ENCODE measurements at places on chromosomes 3 and 15.
A peak's percentile ranks its signal among the peaks of the same experiment; 100 is the strongest.

GRCh38 chr15:65085207-65085753 is 8.7 kb downstream of the KBTBD13 start:
- DNase-seq: no peak

DNA sequence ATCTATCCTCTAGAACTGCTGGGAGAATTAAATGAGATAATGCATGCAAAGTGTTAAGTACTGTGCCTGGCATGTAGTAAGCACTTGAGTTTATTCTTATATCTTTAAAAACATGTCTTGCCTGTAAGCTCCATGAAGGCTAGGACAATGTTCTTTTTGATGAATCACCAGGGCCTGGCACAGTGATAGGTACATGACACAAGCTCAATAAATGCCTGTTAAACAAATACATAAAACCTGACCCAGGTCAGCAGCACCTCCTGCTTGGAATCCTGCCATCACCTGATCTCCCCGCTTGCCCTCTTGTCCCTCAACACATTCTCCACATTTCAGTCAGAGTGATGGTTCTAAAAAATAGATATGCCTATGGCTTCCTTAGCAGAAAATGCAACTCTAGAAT is 186.8 kb downstream of the CHST2 start:
- no peak for DNase-seq

DNA sequence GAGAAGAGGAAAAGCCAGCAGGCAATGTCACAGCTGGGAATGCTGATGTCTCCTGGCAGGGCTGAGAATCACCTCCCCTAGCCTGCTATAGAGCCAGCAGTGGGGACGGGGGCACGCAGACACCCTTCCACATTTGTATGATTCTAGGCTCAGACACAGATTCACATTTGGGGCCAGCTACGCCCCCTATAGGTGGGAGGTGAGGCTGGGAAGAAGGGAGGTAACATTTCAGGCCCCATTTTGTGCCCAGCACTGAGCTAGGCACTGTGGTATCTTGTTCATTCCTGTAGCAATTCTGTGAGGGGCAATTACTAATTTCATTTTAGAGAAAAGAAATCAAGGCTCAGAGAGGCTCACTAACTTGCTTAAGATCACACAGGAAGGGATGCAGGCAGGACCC is 15.9 kb upstream of the ACAD9 start:
- no peak for DNase-seq

GRCh38 chr15:66080717-66081398 is 172.7 kb downstream of the MEGF11 start:
- peak; percentile 39 for DNase-seq

GRCh38 chr3:114929971-114930732 is 216.9 kb downstream of the ZBTB20 start:
- no peak for DNase-seq

DNA sequence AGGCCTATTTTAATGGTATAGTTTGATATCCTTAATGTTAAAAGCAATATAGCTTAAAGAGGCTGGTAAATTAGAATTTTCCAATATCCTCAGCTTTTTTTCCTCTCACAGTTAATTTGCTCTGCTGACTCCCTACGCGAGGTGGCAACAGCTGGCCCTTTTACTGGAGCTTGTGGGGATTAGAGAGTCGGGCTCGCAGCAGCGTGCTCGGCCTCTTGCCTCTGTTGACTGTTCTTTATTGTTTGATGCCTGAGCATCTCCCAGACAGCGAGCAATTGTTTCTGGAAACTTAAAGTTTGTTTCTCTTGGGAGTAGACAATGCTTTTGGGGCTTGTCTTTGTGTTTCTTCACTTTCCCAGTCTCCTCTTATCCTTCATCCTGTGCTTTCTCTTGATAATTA is 80.8 kb downstream of the OPA1 start:
- peak; percentile 4 for DNase-seq

GRCh38 chr3:113304102-113304501 is 92.7 kb downstream of the BOC start:
- DNase-seq: no peak

DNA sequence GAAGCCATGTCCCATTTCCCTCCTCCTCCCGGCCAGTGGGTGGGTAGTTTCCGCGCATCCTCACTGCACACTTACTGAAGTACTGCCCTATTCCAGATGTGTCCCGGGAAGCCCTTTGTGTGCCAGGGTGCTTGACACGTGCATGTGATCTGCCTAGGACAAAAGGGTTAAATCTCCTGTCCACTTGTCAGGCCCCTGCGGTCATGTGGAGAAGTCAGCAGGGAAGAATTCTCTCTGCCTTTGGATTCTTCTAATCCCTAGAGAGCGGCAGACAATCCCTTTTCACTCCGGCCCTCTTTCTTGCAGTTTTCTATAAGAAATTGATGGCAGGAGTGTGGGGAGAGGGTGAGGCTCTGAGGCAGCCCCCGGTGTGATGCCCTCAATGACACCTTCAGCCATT is 19.8 kb downstream of the ST8SIA2 start:
- no peak for DNase-seq

DNA sequence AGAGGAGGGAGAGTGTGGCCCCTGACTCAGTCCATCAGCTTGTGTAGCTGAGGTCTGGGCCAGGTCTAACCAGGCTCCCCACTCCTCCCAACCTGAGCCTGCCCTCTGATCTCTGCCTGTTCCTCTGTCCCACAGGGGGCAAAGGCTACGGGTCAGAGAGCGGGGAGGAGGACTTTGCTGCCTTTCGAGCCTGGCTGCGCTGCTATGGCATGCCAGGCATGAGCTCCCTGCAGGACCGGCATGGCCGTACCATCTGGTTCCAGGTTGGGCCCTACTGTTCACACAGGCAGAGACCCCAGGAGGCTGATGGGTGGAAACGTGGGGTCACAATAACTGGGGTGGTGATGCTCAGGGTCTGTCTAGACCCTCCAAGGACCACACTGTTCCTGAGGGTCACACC is 6.8 kb downstream of the NEIL1 start:
- no peak for DNase-seq

- DNase-seq: no peak
Observed at GRCh38 chr3:28556195-28556594, 207.6 kb upstream of the AZI2 start.

DNA sequence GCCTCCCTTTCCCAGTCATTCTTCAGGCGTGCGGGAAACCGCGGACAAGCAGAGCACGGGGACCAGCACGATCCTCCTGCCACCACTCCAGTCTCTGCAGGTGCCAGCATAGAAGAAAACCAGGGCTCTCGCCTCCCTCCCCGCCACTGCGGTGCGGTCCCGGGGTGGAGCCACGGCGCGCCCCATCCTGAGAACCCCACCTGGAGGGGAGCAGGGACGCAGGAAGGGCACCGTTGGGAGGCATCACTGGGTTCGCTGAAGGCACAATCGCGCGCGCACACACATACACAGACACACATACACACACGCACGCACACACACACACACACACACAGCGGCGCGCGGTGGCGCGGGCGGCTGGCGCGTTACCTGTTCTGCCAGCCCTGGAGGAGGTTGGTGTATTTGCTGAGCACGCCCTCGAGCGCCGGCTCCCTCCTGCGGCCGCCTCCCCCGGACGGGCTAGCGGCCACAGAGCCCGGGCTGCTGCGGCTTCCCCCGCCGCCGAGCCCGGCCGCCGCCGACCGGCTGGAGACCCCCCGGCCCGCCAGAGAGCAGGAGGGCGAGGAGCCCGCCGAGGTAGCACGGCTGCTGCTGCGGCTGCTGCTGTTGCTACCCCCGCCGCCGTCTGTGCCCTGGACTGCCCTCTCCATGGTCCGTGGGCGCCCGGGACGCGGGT is 394 bp downstream of the OSBPL10 start:
- DNase-seq: no peak

- no peak for DNase-seq
Observed at GRCh38 chr15:57485869-57486268, 105.8 kb upstream of the MYZAP start.

- DNase-seq: no peak
Observed at GRCh38 chr15:68213991-68214837, 9.1 kb upstream of the CALML4 start.

GRCh38 chr3:10855871-10856662 is 40.0 kb downstream of the SLC6A11 start:
- DNase-seq: no peak

DNA sequence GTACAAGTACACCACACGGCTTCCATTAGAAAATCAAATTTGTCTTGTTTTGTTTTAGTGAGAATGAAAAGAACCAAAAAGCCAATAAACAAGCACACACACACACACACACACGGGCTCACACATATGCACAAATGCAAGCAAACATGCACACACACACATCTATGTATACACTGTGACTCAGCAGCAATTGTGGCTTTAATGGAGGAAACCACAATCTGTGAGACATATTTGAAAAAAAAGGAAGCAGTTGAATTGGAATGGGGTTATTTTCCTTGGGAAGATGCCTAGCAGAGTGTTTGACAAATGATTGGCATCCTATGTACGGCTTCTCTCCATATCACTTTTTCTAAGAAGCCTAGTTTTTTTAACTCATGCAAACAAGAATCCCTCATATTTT is 201.1 kb upstream of the ARRDC4 start:
- no peak for DNase-seq

GRCh38 chr3:157618075-157618760 is 115.0 kb upstream of the VEPH1 start:
- no peak for DNase-seq

GRCh38 chr3:184571750-184572377 is 10.3 kb downstream of the EPHB3 start:
- DNase-seq: no peak

DNA sequence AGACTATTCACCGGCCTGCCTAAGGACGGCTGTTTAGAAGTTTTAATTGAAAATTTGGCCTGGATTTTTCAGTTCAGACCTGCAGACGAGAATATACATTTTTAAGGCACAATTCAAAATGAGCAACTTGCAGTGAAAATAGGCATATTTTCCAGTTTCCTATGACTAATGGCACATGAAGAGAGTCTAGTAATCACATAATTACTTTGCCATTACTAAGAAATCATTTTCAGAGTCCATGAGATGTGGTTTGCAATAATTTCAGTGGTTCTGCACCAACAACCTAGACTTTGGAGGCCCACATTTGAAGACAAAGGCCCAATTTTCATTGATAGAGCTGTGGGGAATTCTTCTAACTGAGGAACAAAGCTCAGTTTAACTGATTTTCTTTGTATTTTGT is 205.3 kb downstream of the SOX2 start:
- no peak for DNase-seq

DNA sequence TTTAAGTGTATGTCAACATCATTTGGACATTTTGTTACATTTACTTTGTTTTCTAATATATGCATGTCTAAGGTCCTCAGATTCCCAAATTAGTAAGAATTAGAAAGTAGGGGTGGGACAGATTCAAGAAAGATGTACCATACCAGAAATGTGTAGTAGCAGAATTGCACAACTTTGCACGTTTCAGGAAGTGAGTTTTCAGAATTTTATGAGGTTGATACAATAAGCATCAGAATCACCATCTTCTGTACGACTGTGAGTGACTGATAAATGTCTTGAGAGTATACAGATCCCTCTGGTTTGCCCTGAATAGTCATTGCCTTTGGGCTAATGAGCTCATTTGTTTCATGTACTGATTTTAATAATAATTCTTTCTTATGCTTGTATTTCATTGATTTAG is 9.3 kb downstream of the ARIH2 start:
- no peak for DNase-seq

DNA sequence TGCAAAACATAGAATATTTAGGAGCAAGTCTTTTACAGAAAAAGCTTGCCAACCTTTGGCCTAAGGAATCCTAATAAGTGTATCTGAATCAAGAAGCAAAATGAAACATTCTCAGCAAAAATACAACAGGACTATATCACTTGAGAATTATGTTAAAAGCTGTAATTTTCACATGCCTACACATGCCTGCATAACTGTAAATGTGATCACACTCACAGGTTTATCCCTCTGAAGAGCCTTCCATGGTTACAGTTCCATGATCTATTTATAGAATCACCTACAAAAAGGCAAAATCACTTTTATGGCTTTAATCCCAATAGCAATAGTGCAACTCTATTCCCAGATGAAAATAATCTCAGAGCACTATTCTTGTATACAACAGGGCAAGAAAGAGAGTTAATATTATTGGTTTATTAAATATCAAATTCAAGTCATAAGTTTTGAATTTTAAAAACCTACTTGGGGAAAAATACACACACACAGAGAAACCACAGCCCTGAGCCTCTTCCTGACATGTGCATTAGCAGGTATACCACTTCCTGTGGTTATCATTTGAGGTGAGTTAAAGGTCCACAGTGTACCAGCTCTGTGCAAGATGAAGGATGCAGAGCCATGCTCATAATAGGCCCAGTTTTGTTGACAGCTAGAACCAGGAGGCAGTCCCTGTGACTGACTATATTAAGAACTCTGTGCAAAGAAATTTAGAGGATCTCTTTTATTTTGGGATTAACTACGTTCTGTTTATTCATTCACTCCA is 252.5 kb upstream of the TGFBR2 start:
- DNase-seq: no peak

- DNase-seq: no peak
Observed at GRCh38 chr3:142943349-142943748, 20.1 kb downstream of the PAQR9 start.

DNA sequence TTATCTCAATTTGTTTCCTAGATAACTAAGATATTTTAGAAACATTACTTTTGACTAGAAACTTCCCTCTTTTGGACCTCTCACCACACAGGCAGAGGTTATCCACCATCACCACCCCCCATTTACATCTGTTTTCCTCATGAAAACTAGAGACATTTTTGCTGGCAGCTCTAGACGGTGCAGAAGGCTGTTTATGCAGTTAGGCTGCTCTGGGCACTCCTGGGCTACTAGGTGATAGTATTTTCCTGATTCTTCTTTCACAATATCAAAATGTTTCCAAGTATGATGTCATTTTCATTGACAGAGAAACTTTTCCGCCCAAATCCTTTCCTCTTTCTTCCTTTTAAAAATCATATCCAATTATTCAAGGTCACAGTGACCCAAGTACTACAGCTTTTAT is 67.1 kb downstream of the PLOD2 start:
- DNase-seq: no peak

DNA sequence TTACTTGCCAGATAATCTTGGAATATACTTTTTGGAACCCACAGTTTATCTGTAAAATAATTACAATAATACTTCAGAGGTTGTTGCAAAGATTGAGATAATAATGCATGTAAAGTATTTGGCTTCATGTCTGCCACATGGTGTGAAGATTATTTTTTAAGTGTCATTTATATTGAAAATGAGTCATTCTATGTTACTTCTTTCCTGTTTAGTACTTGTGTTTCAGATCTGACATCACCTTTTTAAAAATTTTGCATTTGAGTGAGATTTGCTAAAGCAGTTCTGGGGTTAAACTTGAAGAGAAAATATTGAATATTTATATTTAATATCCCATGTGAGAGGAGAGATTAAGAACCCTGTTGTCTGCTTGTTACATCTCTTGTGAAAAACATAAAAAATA is 31.2 kb downstream of the IQGAP1 start:
- no peak for DNase-seq

GRCh38 chr15:79987569-79987955 is 16.6 kb upstream of the BCL2A1 start:
- no peak for DNase-seq

DNA sequence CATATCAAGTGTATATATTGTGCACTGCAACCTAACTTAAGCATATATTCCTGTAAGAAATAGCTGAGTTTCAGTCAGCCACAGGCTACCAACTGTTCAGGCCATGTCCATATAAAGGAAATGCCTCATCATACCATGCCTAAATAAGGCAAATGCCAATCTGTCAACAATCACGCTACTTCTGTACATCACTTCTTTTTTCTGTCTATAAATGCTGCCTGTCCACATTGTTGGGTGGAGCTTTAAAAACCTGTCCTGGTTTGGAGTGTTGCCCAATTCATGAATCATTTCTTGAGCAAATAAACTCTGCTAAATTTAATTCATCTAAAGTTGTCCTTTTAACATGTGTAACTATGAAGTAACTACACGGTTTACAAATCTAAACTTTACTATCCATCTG is 1091.9 kb downstream of the NSUN3 start:
- DNase-seq: no peak

GRCh38 chr15:33874156-33874555 is 94.1 kb upstream of the CHRM5 start:
- DNase-seq: no peak
